ENCODE measurements at places on chromosomes 11 and 22.

- peak; percentile 54 for DNase-seq
Measured at GRCh38 chr11:82732734-82733443, 775 bp downstream of the FAM181B start.

- DNase-seq = no peak
Measured at GRCh38 chr11:4049006-4049405, 45.6 kb upstream of the RRM1 start.

GRCh38 chr11:69317401-69318092 is 23.6 kb downstream of the MYEOV start:
- DNase-seq = no peak

DNA sequence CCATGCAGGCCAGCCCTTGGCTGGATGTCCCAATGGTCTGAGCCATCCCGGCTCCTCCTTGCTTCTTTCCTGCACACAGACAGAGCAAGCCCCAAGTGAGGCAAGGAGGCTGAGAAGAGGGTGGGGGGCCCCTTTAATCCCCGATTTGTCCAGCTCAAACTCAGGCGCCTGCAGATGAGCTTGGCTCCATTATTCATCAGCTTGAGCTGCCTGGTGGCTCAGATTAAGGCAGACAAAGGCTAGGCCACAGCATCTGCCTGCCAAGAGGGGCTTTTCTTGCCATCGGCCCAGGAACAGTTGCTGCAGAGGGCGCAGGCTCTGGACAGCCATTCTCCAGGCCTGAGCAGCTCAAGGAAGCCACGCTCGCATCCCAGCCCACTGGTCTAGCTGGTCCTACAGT is 35.4 kb downstream of the LMO1 start:
- DNase-seq = no peak

DNA sequence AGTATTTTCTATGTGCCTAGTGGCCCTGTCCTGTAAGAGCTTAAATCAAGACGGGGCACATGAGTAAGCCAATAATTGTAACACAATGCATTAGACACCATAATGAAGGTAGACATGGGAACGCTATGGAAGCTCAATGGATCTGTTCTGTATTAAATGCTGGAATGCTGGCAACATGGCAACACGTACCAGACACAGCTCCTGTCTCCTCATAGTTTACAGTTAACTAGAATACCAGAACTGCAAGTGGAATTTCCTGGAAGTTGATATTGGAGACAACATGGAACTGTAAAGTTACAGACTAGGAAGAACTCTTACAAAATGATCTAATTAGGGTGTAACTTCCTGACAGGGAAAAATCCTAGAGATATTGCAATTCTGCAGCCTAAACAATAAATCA is 12.4 kb downstream of the P4HA3 start:
- DNase-seq = no peak

GRCh38 chr11:132631989-132632388 is 900.3 kb downstream of the OPCML start:
- no peak for DNase-seq

DNA sequence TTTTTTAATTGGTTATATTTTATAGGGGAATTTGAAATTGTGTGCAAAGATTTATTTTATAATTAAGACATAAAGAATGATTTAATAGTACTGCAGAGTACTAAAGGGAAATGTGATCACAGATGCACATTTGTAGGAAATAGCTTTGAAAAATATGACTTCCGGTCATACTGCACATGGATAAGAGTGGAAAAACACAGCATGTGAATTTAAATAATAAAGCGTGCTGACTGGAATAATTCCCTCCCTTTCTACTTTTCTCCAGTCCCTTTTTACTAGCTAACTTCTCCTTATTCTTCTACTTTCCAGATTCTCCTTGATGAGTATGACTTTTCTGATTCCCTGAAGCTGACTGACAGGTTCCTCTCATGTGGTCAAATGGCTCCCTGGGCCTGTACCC is 238.4 kb upstream of the CTSC start:
- DNase-seq = no peak

GRCh38 chr11:69744435-69744834 is 30.7 kb downstream of the FGF4 start:
- DNase-seq = no peak

DNA sequence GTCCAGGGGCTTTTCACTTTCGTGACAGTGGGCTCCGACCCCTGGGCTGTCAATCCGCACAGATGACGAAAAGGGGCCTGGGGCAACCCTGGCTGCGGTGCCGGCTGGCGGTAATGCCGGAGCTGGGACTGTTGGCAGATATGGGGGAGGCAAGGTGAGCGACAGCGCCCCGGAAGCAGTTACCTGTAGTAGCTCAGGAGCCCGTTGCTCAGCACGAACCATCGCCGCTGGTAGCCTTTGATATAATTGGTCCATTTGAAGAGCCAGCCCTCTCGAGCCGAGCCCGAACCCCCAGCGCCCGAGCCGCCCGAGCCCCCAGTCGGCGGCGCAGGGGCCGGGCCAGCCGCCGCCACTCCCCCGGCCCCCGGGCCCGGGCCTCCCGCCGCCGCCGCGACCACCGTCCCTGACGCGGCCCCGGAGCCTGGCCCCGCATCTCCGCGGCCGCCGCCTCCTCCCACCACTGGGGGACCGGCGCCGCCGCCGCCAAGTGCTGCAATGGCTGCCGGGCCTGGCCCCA is 396 bp downstream of the OSBP start:
- peak; percentile 65 for DNase-seq

DNA sequence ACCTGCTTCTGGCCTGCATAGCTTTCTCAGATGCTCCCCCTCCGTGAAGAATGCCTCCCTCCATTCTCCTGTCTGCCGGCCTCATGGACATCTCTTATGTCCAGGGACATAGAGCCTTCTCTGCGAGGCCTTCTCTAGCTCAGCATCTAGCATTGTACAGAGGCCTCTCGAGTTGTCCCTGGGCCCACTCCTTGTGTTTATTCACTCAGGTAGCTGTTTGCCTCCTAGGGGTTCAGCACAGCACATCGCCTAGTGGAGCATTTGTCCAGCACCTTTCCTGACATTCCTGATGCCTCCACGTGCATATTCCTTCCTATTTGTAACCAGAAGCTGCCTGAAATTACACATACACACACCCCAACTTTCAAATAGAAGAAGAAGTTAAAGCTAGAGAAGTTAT is 101.3 kb downstream of the TBC1D22A start:
- DNase-seq = no peak

- DNase-seq = no peak
Measured at GRCh38 chr11:15175831-15176230, 61.1 kb downstream of the INSC start.
